ENCODE measurements at places on chromosomes 11 and 22.

DNA sequence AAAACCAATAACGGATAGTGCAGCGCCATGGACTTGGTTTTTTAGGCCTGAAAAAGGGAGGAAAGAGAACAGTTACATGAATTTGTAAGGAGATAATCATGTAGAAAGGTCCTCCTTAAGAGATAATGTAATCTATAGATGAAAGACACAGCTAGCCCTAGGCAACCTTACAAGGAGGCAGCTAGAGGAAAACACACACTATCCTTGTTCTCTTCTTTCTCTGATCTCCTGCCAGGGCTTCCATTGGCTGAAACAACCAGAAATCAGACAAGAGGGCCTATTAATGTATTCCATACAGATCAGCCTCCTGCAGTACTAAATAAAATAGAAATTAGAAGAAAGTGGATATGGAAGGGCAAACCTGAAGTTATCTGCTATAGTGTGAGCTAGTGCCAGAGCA lies 53.0 kb downstream of the KCNA4 start:
- no peak for DNase-seq

DNA sequence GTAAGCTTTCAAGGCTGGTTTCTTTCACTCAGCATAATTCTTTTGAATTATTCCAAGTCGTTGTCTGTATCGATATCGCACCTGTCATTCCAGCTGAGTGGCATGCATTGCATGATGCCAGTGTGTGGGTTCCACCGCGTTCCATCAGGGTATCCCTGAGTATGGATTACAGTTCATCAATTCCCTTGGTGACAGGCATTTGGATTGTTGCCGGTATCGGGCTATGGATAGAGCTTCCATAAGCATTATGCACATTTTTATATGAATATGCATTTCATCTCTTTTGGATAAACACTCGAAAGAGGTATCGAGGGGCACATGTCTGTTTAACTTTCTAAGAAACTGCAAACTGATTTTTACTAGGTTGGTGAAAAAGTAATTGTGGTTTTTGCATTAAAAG lies 698.8 kb downstream of the BRD1 start:
- no peak for DNase-seq

DNA sequence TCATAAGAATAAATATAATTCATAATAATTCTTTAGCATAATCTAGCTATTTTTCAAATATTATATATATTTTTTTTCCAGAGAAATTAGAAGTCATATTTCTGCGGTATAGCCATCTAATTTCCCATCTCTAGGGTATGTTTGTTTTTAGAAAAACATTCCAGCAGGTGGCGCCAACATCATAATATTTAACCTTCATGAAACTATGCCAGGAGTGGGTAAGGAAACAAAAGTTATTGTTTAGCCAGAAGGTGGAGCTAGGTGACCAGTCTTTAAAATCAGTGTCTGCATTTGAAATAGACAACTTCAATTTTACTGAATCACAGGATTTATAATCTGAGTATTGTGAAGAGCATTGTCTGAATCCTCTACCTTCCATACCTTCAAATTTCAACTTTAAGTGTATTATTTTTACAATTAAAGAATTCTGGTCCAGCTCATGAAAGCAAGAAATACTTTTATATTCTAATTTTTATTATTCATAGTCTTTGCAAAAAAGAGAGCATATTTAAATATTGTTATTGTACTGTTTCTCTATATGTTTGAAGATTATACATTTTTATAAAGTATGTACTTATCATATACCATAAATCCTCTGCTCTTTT lies 15.7 kb upstream of the CCDC179 start:
- DNase-seq, result no peak

- DNase-seq, result no peak
Observed at GRCh38 chr11:62451241-62451621, 32.4 kb downstream of the SCGB1A1 start.

- no peak for DNase-seq
Observed at GRCh38 chr11:47189100-47189834, 3.0 kb upstream of the PACSIN3 start.

- no peak for DNase-seq
Observed at GRCh38 chr11:80819271-80819670, 1378.4 kb upstream of the TENM4 start.

DNA sequence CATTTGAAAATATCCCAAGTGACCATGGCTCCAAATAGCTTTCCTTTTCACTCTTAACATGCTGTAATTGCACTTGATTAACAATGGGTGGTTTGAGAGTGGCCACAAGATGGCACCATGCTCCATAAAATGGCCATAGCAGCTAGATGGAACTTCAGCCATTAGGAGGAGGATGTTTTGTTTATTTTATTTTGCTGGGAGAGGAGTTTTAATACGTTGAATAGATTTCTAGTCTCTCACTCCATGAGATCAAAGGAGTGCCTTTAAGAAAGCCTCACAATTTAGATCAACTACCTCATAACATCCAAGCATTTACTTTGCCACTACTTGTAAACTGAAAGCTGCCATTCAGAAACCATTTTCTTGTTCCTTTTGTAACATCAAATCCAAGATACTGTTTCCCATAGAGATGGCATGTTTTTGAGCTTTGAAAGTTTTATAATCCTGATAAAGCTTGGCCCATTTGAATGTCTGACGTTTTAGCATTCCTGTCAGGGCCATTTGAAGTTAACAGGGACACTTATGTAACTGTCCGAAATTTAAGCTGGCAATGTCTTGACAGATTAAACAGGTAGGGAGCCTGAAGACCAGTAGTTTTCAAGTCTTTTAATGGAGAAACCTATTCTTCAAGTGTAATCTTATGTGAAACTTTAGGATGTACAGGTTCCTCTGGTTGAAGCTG lies 4.7 kb downstream of the FEN1 start:
- DNase-seq, result peak; percentile 74

DNA sequence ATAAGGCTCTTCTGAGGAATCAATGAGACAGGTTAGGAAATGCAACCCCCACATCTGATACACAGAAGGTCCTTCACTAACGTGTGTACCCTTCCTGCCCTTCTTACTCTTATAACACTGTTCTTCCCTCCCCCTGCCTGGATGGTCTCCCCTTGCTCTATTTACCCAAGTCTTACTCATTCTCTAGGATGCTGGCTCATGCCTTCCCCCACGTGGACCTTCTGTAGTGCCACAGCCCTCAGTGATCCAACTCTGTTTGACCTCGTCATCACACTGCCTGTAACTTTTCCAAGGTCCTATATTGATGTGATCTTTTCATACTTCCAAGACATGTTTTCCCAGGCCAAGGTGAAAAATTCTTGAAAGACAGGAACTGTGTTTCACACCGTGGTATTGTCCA lies 79.8 kb downstream of the C11orf58 start:
- no peak for DNase-seq

GRCh38 chr11:90326647-90327046 lies 103.8 kb upstream of the CHORDC1 start:
- no peak for DNase-seq

GRCh38 chr22:42282943-42283277 lies 12.5 kb upstream of the TCF20 start:
- DNase-seq, result no peak

DNA sequence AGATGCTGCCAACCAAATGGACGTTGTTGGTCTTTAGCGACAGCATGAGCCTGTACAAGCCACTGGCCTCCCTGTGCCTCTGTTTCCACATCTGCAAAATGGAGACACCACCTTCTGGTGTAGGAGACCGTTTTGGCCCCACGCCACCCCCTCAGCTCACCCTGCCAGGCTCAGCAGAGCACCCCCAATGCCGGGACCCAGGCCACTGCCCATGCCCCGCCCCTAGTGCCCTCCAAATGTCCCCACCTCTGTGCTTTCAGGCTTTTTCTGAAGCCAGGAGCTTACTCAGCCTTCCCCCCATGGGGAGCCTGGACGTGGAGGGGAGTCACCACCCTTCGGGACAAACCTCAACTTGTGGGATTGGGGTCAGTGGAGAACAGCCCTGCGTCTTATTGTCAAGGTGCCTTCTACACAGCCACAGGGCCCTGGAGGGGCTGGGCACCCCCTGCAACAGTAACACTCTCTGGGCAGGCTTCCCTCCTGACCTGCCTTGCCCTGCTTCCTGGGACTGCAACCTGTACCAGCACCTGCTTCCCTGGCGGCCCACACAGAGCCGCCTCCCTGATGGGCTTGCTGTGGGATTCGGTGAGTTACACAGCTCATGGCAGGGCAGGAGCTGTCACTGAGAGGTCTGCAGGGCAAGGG lies 24.6 kb upstream of the RTL6 start:
- no peak for DNase-seq

DNA sequence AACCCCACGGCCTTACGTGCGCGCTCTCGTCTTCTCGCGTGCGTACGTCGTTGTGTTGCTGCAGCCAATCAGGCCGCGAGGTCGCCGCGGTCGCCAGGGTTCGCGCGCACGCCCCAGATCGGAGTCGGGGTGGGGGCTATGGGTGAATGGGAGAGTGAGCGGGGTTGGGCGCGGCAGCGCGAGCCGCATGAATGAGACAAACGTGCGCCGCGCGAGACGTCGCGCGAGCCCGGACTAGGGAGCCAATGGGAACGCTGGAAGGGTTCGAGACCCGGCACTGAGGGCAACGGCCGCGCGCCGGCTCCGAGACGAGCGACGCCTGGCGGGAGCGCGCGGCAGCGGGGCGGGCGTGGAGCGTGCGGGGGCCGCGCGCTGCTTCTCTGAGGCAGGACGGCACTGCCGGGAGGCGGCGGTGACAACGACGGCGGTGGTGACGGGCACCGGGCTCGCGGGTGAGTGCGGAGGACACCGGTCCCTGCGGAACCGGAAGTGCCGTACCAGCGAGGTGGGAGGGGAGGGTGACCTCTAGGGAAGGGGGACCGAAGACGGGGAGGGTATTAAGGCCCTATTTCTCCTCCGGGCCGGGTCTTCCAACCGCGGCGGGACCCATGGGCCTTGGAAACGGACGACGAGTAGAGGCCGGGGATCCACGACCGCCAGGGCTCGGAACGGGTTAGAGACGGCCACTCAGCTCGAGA lies at the start of gene ZDHHC5:
Gene ZDHHC5 (plus strand): TSS at position 379 of the 698 bp plus-strand sequence. CDS start 4,977 bp downstream, outside the sequence.
- DNase-seq, result peak; percentile 99

- no peak for DNase-seq
Observed at GRCh38 chr11:92308366-92308765, 83.7 kb downstream of the FAT3 start.

DNA sequence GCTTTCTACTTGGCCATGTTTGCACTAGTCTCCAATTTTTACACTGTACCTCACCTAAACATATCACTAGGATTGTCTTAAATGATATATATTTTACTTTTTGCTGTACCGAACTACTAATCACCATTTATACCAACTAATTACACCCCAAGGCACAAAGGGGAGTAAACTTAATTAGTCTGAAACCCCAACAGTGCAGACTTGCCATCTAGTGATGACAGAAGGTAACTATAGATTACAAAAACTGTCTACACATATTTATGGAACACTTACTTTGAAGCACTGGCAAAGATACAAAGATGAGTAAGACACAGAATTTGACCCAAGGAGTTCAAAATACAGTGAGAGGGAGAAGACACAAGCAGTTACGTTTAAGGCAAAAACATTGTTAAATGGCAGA lies 139.7 kb downstream of the CNTN5 start:
- DNase-seq, result no peak

DNA sequence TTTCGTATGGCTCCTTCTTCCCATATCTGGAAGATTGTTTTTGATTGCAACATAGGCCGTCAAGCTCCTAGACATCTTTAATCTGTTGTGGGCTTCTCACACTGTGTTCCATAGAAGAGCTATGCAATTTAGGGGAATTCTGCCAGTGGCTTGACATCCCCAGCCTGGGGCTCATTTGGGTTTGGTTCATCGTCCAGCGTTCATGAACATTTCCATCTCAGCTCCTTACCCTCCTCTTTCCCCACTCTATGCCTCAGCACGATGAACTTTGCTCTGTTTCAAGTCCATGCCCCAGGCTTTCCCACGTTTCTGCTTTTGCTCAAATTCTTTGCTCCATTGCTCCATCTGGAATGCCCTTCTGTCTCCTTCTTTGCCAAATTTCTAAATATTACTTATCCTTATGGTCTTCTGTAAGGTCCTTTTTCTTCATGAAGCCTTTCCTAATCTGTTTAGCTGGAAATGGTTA lies 26.1 kb upstream of the CLMP start:
- no peak for DNase-seq

- DNase-seq, result no peak
Observed at GRCh38 chr11:28833169-28833568, 725.0 kb downstream of the METTL15 start.

DNA sequence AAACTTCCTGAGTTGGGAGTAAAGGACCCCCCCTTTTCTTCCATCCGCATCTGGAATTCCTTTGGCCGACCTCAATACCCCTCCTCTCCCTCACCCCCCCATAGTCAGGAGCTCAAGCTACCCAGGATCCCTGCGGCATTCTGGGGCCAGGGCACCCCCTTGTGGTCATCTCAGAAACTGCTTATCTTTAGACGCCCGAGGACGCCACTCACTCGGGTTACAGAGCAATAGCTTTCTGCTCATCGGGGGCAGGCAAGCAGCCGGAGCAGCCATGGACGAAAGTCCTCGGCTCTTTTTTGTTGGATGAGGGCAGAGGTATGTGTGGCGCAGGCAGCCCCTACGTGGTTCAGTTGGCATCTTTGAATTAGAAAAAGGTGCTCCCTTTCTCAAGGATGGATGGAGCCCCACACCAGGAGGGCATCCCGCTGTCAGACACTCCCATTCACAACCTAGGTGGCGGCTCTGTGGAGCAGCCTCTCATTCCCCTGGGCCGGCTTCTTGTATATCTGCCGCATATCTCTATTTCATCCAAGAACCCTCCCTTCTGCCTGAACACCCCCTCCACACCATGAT lies 2.3 kb downstream of the C1QTNF5 start:
- DNase-seq, result peak; percentile 65

GRCh38 chr22:36822581-36822980 lies 5.7 kb upstream of the PVALB start:
- DNase-seq, result no peak

DNA sequence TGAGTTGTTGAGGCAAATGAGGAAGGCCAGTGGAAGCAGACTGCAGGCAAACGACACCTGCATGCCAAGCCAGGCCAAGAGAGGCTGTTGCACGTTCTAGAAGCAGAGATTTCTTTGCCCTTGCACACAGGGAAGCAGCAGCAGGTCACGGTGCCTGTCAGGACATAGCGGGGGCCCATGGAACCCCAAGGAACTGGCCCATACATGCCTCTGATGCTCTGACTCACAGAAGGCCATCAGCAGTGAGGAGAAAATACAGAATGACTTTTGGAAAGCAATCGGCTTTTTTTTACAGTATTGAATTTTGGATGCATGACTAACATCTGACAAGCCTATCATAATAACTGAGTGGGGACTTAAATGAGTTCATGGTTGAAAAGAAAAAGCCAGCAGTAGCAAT lies 123.9 kb downstream of the MPPED1 start:
- no peak for DNase-seq

DNA sequence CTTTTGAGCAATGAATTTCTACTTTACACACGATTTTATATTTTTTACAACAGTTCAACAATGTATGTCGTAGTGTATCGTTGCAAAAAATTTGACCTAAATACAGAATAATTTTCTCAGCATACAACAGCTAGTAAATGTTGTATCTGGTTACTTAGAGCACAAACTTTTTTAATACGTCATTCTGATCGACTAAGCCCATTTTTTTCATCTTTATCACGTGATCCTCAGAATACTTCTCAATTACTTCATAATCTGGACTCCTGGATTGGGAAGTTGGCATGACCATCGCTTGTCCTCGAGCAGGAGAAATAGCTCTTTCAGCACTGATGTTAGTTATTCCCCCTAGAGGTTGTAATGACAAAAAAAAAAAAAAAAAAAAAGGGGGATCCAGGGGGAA lies 16.6 kb downstream of the OR51L1 start:
- no peak for DNase-seq

GRCh38 chr11:111718436-111718835 lies 47.8 kb downstream of the PPP2R1B start:
- no peak for DNase-seq
